ENCODE measurements at places on chromosomes 1 and 21.

DNA sequence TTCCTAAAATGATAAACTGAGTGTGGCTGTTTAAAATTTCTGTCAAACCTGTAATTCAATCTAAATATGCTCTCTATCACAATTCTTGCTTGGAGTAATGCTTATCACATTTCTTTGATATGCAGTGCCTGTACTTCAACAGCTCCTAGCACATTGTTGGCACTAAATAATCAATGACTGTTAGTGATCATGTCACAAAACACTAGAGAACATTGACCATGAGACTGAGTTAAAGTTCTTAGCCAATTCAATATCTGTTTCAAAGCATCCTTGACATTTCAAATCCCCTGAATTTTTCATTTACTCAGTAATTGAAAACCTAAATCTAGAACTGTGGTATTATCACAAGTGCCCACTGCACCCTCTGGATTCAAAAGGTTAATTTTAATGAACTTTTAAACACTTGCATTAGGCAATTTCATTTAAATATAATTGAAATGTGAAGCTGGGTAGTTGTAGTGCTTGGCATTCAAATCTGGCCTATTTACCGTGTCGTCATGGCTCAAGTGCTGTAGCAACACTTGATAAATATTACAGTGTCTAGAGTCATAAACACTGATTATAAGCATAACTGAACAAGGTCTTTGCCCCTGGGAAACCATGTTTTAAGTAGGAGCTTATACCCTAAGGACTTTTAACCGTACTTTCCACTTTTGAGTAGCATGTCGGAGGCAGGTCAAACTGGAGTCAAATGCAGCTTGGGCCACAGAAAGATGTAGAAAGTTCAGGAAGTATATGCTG, 143.6 kb downstream of the LRRC7 start:
- DNase-seq, result no peak

GRCh38 chr1:12314333-12314903, 84.6 kb downstream of the VPS13D start:
- DNase-seq, result peak; percentile 35

GRCh38 chr1:168555508-168556046, 11.8 kb upstream of the XCL2 start:
- DNase-seq, result no peak

DNA sequence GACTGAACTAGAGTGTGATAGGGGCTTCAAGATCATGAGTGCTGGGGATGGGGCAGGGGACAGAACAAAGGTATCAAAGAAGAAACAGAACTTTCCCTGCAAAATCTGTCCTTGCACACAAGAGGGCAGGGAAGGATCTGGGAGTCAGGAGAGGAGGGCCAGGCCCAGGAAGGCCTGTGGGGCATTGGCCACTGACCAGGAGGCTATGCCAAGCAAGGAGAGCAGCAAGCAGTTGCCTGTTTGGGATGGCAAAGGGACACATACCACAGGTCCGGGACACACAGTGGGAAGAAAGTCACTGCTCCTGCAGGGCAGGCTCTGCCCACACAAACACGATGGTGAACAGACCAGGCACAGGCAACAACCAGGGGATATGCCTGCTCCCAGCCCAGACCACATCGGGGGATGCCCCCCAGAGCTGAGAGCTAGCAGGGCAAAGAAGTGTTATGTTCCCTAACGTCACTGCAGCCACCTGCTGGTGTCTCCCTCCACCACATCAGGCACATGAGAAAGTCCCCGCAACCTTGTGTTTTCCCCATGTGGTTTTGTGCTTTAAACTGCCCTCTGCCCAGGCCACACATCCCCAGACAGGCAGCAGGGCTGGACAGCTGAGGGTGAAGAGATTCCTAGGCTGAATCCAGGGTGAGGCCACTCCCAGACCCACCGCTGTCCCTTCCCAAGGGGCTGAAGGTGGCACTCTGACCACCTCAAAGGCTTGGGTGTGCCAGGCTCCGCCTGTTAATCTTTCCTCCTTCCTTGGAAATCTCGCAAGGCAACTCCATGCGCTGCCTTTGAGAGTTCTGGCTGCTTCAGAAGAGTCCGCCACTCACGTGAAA, 53.6 kb downstream of the KIF21B start:
- DNase-seq, result no peak

DNA sequence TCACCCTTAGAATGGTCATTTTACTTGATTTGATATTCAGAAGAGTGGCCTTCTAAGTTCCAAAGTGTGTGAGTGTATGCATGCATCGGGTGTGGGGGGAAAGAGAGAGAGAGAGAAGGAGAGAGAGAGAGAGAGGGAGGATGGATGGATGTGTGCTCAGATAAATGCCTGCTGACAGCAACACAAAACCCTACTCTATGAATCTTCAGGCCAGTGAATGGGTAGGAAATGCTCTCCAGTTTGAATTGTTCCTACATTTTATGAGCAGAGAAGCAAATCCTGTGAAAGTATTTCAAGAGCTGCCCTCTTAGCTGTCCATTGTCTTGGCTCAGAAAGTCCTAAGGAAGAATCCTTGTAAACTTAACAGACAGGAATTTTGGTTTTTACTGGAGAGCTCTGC, 7.4 kb downstream of the JAM2 start:
- no peak for DNase-seq

DNA sequence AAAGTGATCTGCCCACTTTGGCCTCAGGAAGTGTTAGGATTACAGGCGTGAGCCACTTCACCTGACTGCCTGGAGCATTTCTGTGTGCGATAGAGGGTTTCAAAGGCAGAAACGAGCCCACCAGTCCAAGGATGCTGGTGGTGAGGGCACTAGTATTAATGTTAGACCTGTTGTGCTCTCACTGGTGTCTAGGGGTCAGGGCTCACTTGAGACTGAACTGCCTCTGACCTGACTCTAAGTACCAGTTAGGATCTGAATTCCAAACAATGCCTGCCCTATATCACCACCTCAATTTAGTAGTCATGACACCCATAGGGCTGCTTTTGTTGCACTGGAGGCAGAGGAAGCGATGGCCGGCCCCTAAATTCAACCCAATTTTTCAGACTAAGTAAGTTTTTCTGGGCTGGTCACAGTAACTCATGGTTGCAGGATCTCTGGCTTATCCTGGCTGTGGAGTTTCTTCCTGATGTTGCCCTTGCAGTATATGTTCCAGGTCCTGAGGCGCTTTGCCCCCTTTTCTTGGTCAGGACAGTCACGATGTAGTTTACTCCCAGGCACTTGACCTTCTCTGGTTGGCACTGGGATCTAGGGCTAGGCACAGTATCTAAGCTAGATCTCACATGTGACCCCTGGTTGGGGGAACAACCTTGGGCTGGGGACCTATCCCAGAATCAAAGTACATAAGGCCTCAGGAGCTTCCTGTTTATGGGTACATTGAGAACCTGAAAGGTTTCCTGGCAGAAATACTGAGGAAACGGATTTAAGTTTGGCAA, 4.5 kb downstream of the CCDC17 start:
- DNase-seq, result no peak

DNA sequence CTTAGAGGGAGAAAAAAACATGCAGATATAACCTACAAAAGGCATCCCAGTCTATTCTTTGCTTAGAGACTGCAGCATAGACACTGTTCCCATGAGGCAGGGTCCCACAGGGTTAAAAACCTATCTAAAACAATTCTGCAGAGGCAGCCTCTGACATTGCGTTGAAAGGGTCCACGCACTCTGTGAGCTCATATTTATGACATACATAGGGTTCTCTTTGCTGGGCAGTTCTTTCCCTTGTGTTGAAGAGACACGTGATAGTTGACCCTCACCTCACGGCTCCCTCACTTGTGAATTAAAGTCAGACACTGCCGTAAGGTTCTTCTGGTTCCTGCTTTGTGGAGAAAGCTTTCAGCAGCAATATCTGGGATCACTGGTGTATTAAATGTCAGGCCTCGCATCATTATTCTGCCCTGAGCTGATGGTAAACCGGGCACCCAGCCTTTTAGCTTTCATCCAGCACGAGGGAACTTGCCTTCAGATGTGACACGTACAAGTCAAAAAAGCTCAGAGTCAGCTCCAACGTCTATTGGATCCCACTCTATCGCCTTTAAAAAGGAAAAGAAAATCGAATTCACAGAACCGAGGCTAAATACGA, 52.8 kb upstream of the HNRNPU start:
- no peak for DNase-seq

DNA sequence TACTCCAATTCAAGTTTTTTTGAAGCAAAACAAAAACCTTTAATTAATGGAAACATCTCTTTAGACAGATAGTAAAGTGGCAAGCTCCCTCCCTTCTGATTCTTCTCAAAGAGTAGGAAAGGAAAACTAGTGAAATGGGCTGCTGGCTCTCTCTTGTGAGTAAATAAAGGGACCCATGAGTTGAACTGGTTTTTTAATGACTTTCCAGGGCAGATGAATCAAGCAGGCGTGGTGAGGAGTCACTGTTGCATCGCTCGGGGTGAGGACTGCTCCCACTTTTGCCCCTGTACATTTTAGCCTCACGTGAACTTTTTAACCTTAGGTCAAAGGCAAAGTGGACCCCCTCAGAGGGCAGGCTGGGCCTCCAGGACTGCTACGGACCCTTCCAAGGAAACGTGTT, 64.8 kb downstream of the ABCA4 start:
- no peak for DNase-seq

DNA sequence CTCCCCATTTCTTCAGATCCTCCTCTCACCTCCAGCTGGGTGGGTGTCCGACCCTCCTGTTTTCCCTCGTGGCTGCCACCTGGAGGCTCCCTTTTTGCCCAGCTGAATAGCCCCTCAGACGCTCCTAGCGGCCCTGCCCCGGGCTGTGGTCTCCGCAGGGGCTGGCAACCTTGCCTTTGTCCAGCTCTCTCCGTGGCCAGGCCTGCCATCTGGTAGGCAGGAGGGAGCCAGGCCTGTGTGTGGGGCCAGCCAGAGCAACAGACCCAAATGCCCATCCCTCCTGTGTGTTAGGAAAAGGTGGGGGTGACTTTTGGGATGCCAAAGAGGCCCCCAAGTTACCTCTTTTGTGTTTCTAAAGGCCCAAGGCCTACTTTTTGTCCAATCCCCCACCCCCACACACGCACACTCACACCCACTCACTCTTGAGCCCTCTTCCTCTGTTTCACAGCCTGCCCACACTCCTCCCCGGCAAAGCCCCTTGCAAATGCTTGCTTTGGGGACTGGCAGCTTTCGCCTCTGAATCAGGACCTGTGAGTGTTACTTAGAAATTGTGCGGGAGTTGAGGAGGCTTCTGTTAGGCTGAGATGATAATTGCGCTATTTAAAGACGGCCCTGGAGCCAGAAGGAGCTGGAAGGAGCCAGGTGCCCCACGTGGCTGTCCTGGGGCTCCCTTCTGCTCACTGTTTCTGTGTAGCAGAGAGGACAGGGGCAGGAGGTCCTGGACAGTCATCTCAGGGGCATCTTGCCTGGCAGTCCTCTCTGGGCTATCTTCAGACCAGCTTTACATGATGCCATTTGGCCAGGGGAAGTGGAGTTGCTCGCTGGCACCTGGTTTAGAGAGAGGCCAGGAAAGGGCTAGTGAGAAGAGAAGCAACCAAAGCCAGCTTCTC, 9.1 kb downstream of the PPFIA4 start:
- DNase-seq, result no peak

- DNase-seq, result peak; percentile 56
Observed at GRCh38 chr1:32201011-32201855, 838 bp downstream of the CCDC28B start.

- DNase-seq, result peak; percentile 21
Observed at GRCh38 chr1:174726167-174726879, 273.4 kb upstream of the CACYBP start.

- no peak for DNase-seq
Observed at GRCh38 chr1:64186898-64187280, 16.5 kb upstream of the UBE2U start.

DNA sequence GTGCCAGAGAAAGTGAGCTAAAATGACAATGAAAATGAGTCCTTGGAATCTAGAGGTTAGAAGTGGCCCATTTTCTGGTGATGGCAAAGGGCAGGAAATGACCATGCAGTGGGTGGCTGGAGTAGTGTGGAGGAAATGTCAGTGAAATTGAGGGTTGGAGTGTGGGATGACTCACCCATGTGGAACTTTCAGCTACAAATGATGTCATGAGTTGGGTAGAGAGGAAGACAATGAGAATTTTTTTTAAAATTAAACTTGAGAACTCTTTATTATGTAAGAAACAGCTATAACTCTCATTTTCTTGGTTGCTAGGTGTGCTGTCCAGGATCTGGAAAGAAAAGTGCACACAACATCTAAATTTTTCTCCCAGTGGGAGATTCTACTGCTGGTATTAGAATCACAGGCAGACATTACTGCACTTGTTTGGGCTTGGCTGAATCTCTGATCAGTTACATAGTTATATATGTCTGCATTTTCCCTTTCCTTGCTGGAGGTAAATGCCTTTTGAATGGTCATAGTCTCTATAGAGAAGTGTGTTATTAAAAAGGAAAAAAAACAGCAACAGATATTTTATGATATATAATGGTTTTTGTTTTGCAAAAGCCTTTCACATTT, 56.8 kb upstream of the GNG12 start:
- DNase-seq, result peak; percentile 88

DNA sequence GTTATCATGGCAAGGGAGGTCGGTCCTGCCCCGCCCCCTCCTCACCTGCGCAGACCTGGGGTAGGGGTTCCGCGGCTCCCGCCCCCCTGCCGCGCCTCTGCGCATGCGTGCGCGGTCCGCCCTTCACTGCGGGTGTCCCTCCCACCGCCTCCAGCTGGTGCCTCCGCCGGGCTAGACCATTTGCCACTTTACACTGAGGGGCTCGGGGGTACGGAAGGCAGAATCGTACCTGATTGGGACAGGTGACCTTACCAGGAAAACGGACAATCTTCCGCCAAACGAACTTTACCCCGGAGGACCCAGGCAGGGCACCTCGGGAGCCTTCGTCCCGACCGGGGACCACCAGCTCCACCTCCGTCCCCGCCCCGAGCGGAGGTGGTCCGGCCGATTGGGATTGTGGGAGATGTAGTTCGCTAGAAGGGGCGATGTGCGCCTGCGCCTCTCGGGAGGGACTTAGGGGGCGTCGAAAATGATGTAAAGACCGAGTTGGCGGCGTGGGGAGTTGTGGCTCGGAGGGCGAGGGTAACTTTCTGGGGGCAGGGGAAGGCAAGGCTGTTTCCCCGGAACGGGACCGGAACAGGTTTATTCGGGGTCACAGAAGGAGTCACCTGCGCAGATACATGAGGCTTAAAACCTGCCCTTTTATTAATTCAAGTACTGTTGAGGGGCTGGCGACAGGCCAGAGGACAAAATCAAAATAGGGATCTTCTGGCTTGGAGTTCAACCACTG, at the start of gene DNAJC28:
Gene DNAJC28 (minus strand): TSS at position 344 of the 730 bp plus-strand sequence. CDS start 2,323 bp downstream, outside the sequence.
- peak; percentile 94 for DNase-seq

DNA sequence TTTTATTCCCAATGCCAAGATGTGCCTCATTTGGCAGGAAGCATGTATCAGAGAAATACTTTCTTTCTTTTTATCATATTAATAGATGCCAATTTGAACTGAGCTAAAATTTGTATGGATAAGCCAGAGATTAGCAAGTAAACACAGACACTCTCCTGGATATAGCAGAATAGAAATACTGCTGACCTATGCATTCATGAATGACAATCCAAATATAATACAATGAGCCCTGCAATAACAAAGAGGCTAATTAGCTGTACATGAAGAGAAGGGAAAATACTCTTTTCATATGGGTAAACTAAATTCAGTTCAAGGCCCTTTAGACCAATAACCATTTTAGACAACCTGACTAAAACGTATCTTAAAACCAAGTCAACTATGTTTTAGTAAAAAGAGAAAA, 388.1 kb upstream of the NR5A2 start:
- no peak for DNase-seq

GRCh38 chr1:6923955-6924881, 139.0 kb downstream of the CAMTA1 start:
- DNase-seq, result no peak

GRCh38 chr1:206716870-206717673, 32.4 kb downstream of the MAPKAPK2 start:
- DNase-seq, result no peak

- DNase-seq, result peak; percentile 37
Observed at GRCh38 chr1:189429610-189430009, 1048.1 kb downstream of the BRINP3 start.
